ENCODE measurements at places on chromosomes 2 and 18.

- DNase-seq, result no peak
Measured at GRCh38 chr2:68412127-68412819, 47.2 kb downstream of the PLEK start.

DNA sequence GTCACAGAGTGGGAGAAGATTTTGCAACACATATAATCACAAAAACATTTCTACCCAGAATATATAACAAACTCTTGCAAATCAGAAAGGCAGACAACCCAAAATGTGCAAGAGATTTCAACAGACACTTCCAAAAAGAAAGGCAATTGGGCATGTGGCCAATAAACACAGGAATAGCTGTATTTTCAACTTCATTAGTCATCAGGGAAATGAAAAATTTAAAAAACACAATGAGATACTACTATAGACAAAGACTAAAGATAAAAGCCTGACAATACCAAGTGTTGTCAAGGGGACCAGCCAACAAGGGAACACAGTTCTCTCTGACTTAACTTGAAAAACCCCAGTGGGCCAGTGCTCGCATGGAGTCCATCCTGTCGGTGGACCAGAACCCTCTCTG, 40.5 kb downstream of the MTHFD2 start:
- DNase-seq, result no peak

- DNase-seq, result no peak
Measured at GRCh38 chr18:2914881-2915240, 68.1 kb downstream of the EMILIN2 start.

DNA sequence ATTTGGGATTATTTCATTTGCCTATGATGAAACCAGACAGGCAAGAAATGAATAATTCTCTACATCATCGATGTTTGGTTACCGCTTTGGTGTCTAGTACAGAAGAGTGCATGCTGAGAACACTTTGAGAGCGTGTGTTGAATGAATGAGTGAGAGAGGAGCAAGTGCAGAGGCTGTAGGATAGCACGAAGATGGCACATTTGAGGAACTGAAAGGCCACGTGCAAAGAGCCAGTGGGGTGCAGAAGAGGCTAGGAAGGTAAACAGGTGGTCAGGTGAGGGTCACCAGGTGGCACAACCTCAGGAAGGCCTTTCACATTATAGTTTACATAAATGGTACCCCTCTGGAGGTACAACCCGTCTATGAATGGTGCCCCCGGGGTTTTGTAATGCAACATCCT, 80.1 kb upstream of the SPHKAP start:
- DNase-seq, result no peak

DNA sequence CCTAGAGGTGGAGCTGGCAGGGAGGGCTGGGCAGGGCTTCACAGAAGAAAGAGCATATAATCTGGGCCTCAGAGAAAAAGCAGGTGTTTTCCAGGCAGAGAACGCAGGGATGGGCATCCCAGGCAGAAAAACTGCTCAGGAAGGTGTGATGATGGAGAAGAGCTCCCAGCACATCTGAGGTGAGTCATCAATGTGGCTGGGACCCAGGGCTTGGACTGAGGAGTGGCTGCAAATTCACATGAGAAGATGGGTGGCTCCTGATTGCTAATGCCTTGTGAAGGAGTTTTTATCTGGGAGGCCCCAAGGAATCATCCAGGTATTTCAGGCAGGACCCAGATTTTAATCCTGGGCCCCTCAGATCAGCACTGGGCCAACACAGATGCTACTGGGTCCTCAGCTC, 10.2 kb downstream of the IL1F10 start:
- no peak for DNase-seq

DNA sequence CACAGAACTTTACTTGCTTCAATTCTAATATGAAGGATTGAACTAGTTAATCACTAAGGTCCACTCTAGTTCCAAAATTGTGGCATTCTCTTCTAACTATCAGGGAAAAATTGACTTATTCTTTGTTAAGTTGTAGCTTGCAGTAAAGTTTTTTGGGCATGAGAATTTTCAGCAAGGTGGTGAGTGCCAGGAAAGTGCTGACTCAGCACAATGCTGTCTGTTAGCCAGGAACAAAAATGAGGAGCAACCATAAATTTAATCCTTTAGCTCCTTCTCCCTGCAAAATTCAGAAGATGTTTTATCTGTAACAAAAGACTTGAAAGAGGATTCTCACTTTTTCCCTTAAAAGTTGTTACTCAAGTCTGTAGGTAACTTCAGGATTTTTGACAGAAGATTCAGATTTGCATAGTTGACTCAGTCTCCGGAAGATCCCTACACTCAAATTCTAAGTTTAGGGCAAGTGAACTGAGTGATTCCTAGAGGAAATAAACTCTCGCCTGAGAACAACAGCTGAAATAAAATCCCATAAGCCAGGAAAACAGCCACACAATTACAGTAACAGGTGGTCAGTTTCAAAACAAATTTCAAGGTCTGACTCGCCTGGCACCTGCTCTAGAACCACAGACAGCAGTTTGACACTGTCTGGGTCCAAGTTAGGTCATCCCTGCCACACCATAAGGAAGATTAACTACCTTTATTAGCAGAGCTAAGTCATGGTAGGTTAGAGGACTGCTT, 20.2 kb upstream of the DARS1 start:
- peak; percentile 89 for DNase-seq

- DNase-seq, result no peak
Measured at GRCh38 chr2:2645162-2645855, 314.2 kb upstream of the MYT1L start.

- DNase-seq, result peak; percentile 98
Measured at GRCh38 chr2:104853534-104854497, at the start of gene POU3F3. TSS of gene POU3F3 (plus strand) at chr2:104854115. CDS start at chr2:104855511, 1,396 bp downstream.

- DNase-seq, result no peak
Measured at GRCh38 chr2:159695795-159696448, 16.4 kb upstream of the MARCHF7 start.

- DNase-seq, result no peak
Measured at GRCh38 chr2:105409717-105410116, 10.9 kb upstream of the FHL2 start.

- DNase-seq, result no peak
Measured at GRCh38 chr2:141906678-141907077, 224.1 kb downstream of the LRP1B start.

DNA sequence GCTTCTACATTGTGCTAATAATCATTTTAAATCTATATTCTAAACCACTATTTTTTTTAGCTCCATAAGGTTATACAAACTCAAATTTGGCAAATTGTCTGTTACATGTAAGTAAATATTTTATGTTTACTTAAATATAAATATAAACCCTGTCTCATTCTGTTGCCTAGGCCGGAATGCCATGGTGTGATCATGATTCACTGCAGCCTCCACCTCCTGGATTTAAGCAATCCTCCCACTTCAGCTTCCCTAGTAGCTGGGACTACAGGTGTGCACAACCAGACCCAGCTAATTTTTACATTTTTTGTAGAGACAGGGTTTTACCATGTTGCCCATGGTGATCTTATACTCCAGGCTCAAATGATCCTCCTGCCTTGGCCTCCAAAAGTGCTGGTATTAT, 124.7 kb downstream of the MEIS1 start:
- no peak for DNase-seq

GRCh38 chr2:241036964-241037421, 38.6 kb downstream of the SNED1 start:
- DNase-seq, result no peak

- DNase-seq, result no peak
Measured at GRCh38 chr2:11697103-11697871, 27.3 kb upstream of the NTSR2 start.

GRCh38 chr2:73350035-73350691, 35.5 kb upstream of the ALMS1 start:
- no peak for DNase-seq

DNA sequence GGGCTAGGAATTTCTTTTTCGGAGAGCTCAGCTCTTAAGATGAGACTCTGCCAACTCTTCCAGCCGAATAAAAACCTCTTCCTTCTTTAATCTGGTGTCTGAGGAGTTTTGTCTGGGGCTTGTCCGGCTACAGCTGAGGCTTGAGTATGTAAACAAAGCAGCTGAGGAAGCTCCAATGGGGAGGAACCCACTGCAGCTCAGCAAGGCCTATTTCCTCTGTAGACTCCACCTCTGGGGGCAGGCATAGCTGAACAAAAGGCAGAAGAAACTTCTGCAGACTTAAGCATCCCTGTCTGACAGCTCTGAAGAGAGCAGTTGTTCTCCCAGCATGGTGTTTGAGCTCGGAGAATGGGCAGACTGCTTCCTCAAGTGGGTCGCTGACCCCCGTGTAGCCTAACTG, 838.7 kb downstream of the CCDC85A start:
- no peak for DNase-seq

DNA sequence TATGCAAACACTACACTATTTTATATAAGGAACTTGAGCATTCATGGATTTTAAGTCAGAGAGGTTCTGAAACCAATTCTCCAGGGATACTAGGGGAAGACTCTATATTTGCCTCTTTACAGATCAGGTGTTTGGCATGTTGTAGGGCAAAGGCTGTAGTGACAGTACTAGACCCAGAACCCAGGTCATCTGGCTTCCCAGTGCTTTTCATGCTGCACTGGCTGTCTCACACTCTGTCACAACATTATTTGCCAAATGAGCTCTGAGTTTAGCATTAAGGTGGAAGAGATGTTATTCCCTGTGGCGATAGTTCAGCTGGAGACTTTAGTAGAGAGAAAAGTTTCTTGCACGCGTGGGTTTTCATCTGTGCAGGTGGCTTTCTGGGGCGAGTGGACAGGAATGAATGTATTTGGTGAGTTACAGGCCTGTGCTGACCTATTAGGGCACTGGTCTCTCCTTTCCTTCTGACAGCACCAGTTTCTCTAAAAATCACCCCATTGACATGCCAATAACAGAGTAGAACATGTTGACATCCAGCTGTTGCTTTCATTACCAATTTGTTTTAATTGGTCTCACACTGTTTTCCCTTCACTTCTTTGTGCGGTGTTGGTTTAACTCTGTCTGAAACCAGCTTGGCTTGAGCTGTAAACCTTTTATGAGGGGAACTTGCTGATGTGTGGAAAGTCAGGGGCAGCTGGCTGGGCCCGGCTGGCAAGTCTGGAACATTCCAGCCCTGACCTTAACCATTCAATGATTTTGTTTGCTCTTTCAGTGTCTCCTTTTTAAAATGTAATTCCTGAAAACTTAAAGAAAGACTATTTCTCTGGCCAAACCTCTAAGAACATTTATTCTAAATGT, 643.0 kb upstream of the FAM98A start:
- peak; percentile 58 for DNase-seq

- DNase-seq, result no peak
Measured at GRCh38 chr2:50838316-50838715, 193.6 kb downstream of the NRXN1 start.

DNA sequence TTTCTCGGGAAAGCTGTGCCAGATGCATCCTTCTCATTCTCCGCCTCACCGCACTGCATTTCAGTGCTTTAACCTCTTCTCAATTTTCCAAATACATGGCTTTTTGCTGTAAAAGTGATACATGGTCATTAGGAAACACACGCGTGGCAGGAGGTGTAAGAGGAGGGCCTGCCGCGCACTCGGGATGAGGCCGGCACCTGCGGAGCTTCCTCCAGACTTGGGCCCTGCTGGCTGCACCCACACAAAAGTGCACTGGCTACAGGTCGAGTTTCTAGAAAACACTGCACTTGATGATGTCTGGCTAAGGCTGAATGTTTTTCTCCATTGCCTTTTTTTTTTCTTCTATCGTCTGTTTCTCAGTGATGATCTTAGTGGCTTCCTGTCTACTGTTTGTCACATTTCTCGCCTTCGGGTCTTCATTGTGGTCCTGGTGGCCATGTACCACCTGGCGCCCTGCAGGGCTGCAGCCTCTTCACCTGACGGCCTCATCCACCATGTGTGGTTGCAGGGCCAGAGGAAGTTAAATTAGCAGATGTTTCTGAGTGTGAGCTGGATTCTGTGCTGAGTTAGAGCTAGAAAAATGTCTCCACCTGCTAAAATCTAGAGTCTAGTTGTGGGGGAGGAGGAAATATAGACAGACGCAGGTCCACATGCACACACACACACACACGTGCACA, 7.6 kb downstream of the KCNG2 start:
- no peak for DNase-seq

GRCh38 chr18:69648486-69648885, 247.8 kb downstream of the DOK6 start:
- DNase-seq, result no peak

DNA sequence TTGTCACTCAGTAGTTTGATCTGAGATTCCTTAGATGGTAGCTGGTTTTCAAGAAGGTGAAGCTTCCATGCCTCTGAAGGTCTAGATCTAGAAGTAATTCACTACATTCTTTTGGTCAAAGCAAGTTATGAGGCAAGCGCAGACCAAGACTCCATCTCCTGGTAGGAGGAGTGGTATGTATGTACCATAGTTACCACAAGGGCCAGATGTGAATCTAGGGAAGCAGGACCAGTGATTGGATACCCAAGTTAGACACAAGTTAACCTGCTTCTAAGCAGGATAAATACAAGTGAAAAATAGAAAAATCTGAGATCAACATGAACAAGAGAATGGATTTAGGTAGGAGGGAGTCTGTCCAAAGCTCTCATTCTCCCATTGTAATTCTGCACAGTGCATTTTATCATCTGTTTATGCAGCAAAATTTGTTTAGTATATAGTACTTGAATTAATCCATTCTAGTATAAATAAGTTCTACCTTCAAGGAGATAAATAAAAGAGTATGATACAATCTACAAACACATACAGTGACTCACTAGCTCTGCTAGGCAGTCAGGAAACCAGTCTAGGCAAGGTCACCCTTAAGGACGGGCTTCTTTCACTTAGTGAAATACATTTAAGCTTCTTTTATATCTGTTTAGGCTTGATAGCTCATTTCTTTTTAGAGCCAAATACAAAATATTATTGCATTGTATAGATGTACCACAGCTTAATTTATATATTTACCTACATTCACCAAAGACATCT, 14.2 kb upstream of the DOCK10 start:
- DNase-seq, result no peak

- DNase-seq, result no peak
Measured at GRCh38 chr2:68185541-68186164, 28.0 kb downstream of the PNO1 start.

DNA sequence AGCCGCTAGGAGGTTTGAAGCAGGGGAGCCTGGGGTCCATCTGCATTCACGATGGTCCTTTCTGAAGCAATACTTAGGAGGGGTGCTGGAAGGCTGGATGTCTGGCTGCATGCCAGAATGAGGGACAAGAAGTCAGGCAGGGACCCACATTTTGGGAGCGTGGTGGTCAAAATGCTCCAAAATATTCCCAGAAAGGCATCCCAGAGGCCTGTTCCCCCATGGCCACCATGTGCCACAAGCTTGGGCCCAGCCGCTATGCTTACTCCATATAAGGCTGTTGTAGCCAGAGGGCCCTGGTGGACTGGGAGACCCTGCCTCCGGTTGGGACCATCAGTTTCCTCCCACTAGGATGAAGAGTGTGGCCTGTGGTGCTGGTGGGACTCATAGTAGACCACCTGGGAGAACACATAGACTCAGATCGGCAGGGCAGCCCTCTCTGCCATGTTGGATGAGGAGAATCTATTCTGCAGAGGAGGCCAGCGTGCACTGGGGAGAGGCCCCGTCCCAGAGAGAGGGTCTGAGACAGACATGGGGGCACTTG, 3.6 kb upstream of the PROM2 start:
- no peak for DNase-seq

All from DMS 273 treated with DMSO at 0.1 percent for 48 hours (cell line).